ENCODE measurements at places on chromosomes 7 and 10.

DNA sequence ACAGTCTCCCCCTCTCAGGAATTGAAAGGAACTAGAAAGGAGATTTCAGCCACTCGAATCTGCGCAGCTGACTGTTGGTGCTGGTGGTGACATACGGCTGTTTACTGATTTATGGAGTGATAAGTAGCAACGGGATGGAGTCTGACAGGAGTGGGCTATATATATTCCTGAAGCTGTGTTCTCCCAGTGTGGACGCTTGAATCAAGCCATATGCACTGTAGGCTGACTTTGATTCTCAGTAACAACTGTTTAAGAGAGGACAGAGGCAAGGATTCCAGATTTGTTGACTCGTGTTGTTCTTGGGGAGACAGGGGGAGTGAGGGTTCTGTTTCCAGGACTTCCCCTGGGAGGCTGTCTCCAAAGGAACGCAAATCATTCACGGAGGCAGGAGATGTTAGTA lies 260.1 kb upstream of the AUTS2 start:
- DNase-seq, result no peak

DNA sequence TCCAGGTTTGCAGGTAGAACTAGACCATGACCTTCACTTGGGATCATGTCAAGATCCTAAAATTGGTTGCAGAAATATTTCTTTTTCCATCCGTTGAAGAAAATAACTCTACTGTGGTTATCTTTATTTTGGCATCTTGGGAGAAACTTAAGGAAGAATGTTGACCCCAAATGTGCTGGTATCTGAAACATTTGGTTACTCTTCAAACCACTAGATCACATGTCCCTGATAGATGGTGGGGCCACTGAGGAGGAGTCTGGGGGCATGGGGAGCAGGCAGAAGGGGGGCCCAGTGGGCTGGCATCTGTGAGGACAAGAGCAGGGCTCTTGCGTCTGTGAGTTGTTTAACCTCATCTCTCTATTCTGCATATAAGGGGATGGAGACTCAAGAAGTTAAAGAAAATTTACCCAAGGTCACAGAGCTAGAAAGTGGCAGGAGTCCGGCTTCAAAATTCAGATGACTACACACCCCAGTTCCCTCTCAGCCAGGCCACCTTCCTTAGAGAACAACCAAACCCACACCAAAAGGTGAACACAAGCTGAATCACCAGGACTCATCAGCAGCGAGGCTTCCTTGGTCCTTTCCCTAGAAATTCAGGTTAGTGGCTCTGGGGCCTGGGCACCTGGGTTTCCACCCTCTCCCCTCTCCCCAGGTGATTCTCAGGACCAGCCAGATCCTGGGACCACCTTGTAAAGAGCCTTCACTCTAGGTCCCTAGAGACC lies 40.6 kb upstream of the SRGN start:
- DNase-seq, result no peak

- DNase-seq, result peak; percentile 9
These were observed 346.8 kb upstream of the NFE2L3 start for GRCh38 chr7:25805027-25805687.

DNA sequence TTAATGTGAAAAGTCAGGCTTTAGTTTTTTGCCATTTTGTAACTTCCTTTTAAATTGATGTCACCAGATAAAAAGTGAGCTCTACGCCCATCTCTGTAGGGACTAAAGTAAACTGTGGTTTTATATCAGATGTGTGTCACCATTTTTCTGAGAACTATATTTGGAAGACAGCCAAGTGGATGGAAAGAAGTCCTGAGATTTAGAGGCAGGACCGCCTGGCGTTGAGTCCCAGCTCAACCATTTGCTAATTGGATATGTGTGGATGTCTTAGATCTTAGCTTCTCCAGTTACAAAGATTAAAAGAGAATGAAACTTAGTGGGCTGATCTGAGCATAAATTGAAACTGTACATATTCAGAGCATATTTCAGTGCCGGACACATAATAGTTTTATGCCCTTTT lies 691.6 kb upstream of the CELF2 start:
- DNase-seq, result peak; percentile 21

- no peak for DNase-seq
These were observed 244.3 kb upstream of the SHH start for GRCh38 chr7:156056534-156056933.

DNA sequence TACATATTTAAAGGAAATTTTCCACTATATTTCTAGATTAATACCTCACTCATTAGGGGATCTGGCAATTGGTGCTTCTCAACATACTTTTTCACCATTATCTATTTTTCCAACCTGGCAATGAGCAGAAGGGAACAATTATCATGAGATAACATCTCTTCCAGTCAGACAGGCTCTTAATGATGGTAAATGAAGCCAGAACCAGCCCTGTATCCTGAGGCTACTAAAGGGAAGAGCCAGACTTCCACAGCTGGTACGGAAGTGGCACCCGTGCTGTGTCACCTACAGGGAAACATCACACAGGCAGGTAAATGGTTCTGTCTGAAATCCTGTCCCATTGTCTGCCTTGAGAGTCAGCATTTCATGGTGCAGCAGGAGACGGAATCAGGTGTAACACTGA lies 75.9 kb downstream of the ELMO1 start:
- DNase-seq, result no peak

DNA sequence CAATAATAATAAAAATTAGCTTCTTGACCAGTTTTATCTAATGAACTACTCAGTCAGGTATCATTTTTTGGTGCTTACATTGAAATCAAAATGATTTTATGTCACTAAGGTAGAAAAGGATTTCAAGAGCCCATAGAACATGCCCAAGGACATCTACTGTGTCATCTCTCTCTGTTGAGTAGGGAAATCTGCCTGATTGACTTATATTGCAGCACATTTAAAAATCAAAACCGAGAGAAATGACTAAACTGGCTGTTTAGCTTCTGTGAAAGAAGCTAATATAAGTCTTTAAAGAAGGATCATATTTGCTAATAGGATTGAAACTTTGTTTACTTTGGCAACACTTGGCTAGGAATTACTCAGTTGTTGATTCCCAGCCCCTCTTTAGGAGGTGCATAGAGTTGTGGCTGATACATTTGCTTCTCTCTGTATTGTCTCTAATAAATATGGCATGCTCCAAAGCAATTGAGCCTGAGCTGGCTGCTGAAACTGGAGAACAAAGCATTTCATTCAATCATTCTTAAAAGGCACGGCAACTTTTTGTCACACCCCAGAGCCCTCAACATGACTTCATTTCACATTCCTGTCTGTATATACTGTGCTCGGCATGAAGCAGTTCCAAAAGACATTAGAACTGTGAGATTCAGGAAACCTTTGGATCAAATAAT lies 1096.9 kb upstream of the POT1 start:
- DNase-seq, result no peak

DNA sequence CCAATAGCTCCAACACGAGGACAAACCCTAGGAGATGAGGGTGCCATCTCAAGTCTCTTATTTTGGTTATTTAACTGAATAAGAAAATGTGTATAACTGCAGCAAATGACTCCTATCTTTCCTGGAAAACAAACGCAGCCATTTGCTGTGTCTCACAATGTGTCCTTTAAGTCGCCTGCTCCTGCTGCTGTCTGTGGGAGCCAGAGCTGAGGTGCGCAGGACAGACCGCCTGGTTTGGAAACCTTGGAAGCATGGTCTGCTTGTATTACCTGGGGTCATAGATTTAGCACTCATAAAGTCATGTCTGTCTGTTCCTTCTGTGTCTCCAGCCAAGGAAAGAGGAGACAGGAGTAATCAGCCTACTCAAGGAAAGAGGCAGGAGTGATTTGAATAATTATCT lies 760.2 kb downstream of the GRID1 start:
- no peak for DNase-seq

DNA sequence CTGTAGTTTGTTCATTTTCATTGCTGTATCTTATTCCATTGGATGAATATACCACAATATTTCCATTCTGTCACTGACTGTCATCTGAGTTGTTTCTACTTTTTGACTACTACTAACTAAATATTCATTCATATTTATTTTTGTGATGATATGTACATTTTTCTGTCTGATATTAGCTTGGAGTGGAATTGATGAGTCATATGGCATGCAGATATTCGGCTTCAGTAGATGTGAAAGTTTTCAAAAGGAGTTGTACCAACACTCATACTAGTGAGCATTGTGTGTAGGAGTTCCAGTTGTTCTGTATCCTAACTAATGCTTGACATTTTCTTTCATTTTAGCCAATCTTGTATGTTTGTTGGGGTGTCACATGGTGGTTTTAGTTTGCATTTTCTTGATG lies 7.7 kb downstream of the RUNDC3B start:
- DNase-seq, result no peak

- DNase-seq, result peak; percentile 47
These were observed 57.3 kb downstream of the NRP1 start for GRCh38 chr10:33277135-33277536.

GRCh38 chr7:137943132-137943551 lies 58.7 kb downstream of the CREB3L2 start:
- peak; percentile 98 for DNase-seq

GRCh38 chr7:74360008-74360407 lies 70.8 kb downstream of the CLIP2 start:
- DNase-seq, result no peak

GRCh38 chr7:79329464-79329863 lies 124.0 kb downstream of the MAGI2 start:
- no peak for DNase-seq

- peak; percentile 61 for DNase-seq
These were observed 2.0 kb downstream of the YWHAG start for GRCh38 chr7:76356823-76357222.

DNA sequence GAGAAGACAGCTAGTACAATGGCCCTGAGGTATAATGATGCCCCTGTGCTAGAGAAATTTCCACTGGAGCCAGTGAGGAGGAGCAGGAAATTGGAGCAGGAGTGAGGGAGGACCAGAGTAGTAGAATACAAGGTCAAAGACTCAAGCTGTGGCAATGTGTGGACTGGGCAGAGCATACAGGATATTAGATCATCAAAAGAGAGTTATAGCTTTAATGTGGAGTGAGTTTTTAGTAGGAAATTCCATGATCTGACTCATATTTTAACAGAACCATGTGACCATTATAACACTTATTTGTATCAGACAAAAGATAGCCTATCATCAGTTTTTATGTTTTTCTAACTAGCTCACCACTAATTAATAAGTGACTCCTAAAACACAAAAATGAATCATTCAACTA lies 154.1 kb downstream of the DGKB start:
- peak; percentile 77 for DNase-seq

DNA sequence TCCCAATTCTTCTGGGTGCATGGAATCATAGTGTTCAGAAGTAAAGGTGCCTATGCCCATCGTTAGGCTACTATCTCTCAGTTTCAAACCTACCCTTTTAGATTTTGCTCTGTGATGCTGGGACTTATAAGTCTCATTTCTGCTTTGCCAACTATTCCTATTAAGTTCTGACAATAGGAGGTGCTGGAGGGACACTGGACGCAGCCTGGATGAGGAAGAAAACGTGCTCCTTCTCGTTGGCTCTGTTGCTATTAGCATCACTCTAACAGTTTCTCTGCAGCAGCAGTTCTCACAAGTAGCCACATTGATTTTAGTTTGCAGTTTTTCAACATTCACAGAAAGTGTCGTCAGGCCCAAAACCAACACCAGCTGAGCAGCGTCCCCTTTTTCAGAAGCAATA lies 72.4 kb downstream of the ABCC2 start:
- peak; percentile 83 for DNase-seq

- peak; percentile 2 for DNase-seq
These were observed 53.6 kb upstream of the CHCHD3 start for GRCh38 chr7:133135451-133135850.

DNA sequence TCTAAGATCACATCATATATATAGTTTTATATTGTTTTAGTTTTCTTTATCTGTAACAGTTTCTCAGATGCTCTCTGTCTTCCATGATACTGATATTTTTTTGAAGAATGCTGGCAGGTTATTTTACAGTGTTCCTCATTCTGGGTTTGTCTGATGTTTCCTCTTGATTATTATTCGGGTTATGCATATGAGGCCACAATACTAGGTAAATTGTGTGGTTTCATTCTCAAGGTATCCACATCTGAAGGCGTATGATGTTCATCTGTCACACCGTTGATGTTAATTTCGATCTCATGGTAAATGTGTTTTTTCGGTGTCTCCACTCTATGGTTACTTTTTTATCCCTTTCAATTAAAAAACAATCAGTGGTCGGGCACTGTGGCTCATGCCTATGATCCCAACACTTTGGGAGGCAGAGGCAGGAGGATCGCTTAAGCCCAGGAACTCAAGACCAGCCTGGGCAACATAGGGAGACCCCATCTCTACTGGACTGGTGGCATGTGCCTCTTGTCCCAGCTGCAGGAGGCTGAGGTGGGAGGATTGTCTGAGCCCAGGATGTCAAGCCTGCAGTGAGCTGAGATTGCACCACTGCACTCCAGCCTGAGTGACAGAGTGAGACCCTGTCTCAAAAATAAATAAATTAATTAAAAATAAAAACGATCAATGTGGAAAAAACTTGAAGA lies 108.9 kb downstream of the TPST1 start:
- DNase-seq, result no peak

DNA sequence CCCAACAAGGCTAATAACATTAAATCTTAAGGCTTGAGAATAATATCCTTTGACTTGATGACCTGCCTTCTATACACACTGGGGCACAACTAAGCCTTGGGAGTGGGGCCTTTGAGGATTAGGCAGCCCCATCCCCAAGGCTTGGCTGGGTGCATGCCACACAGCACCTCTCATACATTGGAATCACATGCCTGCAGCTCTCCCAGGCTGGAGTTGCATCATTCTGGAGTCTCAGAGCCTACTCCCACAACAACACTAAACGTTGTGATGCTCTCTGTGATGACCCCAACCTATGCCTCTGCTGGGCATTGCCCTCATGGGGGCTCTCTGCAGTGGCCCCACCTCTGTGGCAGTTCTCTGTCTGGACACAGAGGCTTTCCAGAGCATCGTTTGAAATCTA lies 31.9 kb upstream of the SGCE start:
- DNase-seq, result peak; percentile 39

- DNase-seq, result no peak
These were observed 550.2 kb downstream of the GALNT17 start for GRCh38 chr7:71682181-71682580.

DNA sequence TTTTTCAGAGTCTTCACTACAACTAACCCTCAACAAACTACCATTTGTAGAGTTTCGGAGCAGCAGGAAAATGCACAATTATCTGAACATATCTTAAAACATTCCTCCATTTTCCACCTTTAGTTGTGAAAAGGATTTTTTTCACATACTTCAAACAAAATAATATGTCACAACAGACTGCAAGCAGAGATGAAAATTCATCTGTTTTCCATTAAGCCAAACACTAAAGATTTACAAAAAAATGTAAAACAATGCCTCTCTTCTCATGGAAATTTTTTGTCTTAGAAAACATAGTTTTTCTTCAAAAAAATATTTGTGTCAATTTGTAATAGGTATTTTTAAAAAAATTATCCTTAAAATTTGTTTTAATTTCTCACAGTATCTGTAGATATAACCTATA lies 98.9 kb downstream of the ARHGAP12 start:
- no peak for DNase-seq

DNA sequence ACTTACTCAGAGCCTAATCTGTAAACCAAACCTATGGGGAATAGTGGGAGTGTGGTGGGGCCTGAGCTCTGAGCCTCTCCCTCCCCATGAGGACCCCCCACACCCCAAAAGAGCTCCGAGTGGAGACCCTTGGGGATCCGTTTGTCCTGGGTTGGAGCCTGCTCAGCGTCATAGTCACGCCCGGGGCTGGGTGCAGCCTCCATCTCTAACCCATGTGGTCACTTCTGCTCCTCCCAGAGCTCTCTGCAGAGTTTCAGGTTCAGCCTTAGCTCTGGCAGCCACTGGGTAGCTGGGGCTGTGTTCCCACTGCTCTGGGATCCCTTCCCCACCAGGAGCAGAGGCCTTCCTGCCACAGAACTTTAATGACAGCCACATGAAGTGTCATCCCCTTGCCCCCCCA lies 25.9 kb downstream of the PFKFB3 start:
- DNase-seq, result no peak

GRCh38 chr10:86439544-86439943 lies 72.9 kb upstream of the GRID1 start:
- peak; percentile 97 for DNase-seq
